Stimulated activated CD4-positive, alpha-beta T cell treated with anti-CD3 and anti-CD28 coated beads, Interleukin-4, amount 100 ng/mL, for 4 hours (primary cell): ENCODE measurements at places on chromosomes 6 and 20.

- no peak for DNase-seq
Observed at GRCh38 chr20:19745584-19745983, 12.5 kb upstream of the RIN2 start.

- DNase-seq, result no peak
Observed at GRCh38 chr20:51076786-51077685, 54.1 kb upstream of the KCNG1 start.

- peak; percentile 38 for DNase-seq
Observed at GRCh38 chr6:1604158-1605003, 5.3 kb upstream of the FOXC1 start.

DNA sequence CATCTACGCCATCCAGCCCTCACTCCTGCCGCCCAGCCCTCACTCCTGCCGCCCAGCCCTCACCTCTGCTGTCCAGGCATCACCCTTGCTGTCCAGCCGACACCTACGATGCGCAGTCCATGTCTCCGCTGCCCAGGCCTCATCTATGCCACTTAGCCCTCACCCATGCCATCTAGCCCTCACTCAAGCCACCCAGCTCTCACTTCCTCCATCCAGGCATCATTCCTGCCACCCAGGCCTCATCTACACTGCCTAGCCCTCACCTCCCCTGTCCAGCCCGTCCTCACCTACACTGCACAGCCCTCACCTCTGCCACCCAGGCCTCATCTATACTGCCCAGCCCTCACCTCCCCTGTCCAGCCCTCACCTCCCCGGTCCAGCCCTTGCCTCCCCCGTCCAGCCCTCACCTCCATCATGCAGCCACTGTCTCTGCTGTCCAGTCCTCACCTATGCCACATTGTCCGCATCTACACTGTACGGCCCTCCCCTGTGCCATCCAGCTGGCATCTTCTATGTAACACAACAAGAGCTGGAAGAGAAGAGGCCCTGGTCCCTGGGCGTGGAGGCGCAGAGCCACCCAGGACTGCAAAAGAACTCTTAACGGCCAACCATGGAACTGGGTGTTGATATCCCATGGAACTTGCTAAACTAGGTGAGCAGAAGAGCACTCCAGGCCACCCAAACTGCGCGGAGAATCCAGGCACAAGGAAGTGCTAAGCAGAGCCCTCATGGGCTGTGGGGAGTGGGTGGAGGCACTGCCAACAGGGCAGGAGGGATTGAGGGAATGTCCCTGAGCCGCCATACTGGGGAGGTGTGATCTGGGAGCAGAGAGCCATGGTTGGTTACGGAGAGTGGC is 31.0 kb downstream of the RNASET2 start:
- DNase-seq, result no peak
